Right cardiac atrium (tissue), 5 donors: ENCODE measurements at places on chromosomes 4 and X. TPM values are rescaled to one million over a fixed set of nuclear protein-coding genes. Genes with fewer than 3 reads are reported as not detected.

GRCh38 chr4:2825740-2826139 lies 17.9 kb upstream of the ADD1 start:
- no peak for DNase-seq

- DNase-seq, result no peak
Measured at GRCh38 chrX:31124536-31124935, 52.7 kb upstream of the FTHL17 start.

DNA sequence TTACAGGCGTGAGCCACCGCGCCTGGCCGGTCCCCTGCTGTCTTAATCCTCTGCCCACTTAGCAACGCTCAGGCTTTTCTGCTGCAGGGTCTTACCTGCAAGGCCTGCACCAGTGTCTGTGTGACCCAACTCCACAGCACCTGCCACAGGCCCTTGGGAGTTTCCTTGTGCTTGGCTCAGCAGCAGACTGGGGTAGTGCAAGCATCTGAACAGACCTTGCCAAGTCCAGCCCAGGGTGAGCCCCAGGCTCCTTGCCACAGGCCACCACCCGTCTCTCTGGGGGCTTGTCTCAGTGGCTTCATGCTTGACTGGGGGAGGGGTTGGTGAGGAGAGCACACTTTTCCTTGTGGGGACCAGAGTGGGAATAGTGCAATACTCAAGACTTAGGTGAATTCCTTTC lies 87.0 kb downstream of the FAM193A start:
- DNase-seq, result no peak

- DNase-seq, result no peak
Measured at GRCh38 chrX:41824551-41824950, 98.8 kb downstream of the CASK start.

- no peak for DNase-seq
Measured at GRCh38 chr4:128711361-128711760, 98.1 kb upstream of the JADE1 start.

GRCh38 chrX:41085878-41086626 lies 807 bp downstream of the USP9X start:
- DNase-seq, result peak; percentile 67

DNA sequence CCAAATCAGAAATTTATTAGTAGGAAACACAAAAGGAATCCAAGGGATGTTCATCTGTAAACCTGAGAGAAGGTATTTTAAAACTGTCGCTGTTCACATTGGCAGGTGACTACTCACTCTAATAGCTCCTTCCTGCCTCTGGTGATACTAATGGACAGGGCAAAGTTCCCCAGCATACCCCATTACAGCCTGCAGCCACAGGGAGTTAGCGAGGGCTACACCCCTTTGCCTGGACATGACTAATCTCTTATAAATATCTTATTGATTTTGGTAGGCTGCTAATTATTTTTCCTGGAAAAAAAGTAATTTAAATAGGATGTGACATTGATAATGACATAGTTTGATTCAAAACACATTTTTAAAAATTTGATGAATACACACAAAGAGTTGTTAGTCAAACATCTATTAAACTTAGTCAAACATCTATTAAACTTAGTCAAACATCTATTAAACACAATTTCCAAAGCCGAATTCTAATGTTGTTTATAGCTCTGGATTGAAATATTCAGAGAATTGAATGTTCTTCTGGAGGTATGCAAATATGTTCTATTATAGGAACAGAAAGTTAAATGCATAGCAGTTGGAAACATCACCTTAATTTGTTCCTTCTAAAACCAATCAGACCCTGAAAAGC lies 83.0 kb upstream of the CBR4 start:
- no peak for DNase-seq

DNA sequence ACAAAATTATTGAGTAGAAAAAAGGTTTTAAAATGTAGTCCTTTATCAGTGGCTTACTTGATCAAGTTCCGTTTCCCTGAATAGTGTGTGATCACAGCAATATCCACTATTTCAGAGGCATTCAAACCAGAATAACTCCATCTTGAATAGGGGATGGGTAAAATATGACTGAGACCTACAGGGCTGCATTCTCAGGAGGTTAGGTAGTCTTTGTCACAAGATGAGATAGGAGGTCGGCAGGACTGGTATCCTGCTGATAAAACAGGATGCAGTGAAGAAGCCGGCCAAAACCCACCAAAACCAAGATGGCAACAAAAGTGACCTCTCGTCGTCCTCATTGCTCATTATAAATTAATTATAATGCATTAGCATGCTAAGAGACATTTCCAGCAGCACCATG lies 24.7 kb downstream of the TSPAN6 start:
- no peak for DNase-seq

GRCh38 chrX:120514236-120514635 lies 45.1 kb upstream of the LAMP2 start:
- no peak for DNase-seq

- DNase-seq, result no peak
Measured at GRCh38 chrX:125175991-125176584, 143.6 kb upstream of the TEX13C start.

DNA sequence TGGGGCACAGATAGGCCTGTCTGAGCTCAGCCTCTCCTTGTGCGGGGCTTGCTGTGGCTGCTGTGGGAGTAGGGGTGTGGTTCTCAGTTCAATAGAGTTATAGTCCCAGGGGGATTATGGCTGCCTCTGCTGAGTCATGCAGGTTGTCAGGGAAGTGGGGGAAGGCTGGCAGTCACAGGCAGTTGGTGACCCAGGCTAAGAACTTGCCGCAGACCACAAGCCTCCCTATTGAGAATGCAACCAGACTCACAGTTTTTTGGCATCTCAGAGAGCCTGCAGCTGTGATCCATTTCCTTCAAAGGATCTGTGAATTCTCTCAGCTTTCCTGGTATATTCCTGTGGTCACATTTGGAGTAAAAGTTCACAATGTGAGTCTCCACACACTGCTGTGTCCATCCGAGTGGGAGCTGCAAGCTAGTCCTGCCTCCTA lies 364.9 kb downstream of the ZNF674 start:
- no peak for DNase-seq

GRCh38 chrX:96982161-96982560 lies 98.5 kb downstream of the RPA4 start:
- no peak for DNase-seq

GRCh38 chr4:24657768-24658617 lies 73.6 kb upstream of the DHX15 start:
- peak; percentile 59 for DNase-seq

- DNase-seq, result no peak
Measured at GRCh38 chrX:23344238-23344903, 9.7 kb downstream of the PTCHD1 start.

DNA sequence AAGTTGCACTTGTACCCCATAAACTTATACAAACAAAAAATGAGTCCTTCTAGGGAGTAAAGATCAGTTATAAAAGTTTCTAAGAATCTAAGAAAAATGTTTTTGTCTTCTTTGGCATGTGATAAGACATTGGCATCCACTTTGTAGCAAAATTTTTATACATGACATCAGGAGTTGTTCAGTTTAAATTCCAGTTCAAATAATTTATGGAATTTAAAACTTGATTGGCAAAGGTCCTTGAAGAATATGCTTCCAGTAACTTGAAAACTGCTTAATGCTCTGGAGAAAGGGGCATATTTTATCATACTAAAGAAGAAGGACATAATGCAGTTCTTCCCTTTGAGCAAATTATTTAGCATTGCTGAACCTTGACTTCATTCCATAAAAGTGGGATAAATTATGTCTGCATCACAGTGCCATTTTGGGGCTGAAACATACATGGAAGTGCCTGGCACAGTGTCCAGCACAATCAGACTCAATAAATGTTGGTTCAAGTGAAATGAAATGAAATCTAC lies 163.3 kb upstream of the IL15 start:
- DNase-seq, result no peak

- DNase-seq, result no peak
Measured at GRCh38 chrX:9737363-9737762, 28.3 kb downstream of the GPR143 start.

DNA sequence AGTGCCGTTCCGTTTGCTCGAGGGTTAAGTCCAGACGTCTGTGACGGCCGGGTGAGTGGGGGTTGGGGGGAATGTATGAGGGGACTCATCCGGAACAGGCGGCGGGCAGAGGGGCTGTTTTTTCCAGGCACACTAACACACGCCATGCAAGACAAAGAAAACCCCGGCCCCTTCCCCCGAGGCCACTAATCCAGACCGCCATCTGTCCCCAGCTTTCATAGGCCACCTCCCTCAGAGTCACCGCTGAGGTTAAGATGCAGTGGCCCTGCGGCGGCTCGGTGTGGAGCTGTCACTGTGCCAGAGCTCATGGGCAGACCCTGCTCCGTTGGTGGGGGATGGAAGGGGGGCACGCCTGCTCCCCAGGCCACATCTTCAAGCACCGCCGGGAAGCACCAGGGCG lies 34.1 kb downstream of the SORCS2 start:
- DNase-seq, result no peak

GRCh38 chrX:111728096-111728495 lies 47.1 kb downstream of the ALG13 start:
- DNase-seq, result no peak

- no peak for DNase-seq
Measured at GRCh38 chr4:116880625-116881024, 204.8 kb downstream of the TRAM1L1 start.

- DNase-seq, result no peak
Measured at GRCh38 chrX:10193587-10193986, 36.8 kb downstream of the CLCN4 start.

GRCh38 chrX:115988825-115989224 lies 181.7 kb upstream of the AGTR2 start:
- DNase-seq, result no peak

DNA sequence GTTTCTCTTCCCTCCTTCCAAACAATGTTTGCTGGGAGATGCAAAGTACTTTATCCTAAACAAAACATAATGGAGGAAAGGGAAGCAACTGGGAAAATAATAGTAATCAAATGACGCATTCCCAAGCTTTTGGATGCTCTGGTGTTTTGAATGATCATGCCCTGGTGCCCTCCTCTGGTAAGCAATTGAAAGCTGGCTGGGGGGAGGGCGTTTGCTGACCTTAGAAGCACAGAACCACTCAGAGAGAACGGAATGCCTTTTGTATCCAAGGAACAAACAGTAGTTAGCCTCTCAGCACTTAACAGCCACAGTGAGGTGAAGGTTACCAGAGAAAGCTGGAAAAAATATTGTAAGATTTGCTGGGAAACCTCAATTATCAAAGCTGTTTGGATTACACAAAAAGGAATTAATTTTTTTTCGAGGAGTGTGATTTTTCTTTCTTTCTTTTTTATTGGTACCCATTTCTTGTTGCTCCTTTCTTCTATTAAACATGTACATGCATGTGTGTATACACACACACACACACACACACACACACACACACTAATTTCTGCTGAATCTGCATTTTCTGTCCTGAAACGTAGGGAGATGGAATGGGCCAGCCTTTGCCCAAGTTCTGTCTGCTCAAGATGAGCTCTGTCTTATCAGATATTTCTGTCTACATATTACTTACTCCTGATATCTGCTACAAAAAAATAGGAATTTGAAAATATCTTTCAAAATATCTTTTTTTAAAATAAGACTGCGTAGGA lies 155.8 kb upstream of the IGFBP7 start:
- no peak for DNase-seq

DNA sequence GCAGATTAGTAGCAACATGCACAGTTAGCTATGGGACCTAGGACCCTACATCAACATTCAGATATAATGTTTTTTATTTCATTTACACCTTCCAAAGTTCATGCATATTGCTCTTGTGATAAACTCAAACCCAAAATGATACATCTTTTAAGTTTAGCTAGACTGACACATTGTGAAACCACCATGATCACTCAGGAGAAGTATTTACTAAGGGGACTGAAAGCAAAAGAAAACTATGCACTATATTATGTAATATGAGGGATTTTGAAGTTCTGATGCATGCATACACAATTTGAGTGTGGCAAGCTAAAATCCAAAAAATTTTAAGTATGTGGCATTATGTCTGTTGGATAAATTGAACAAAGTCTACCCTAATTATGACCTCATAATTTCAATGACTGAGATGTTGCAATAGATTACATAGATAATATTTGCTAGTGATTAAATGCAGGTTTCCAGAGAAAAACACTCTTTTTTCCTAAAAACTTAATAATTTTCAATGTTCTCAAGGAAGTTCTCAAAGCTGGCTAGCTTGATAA lies 914.8 kb upstream of the GRIA3 start:
- DNase-seq, result no peak

GRCh38 chr4:38560768-38561558 lies 103.0 kb upstream of the KLF3 start:
- no peak for DNase-seq

DNA sequence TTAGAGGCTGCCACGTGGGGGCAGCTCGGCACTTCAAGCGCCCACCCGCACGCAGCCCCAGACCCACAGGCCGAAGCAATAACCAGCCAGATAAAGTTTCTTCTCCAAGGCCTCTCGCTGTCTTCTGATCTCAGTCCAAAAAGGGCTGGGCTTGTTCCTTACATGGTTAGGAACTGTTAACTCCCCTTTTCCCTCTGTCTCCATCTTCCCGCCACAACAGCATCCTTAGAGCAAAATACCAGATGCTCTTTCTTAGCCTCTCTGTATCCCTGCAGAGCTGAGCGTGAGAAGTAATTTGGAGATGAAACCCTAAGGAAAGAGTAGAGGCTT lies 23.4 kb upstream of the KIAA1210 start:
- DNase-seq, result no peak

GRCh38 chrX:19707246-19707871 lies 180.0 kb downstream of the SH3KBP1 start:
- DNase-seq, result no peak

GRCh38 chrX:317424-318067 lies 1.1 kb downstream of the GTPBP6 start:
- no peak for DNase-seq

- DNase-seq, result no peak
Measured at GRCh38 chr4:177125656-177126055, 184.0 kb upstream of the NEIL3 start.

The PHKA1 gene
- 11.1 TPM for total RNA-seq

The STOX2 gene
- total RNA-seq, result 19.1 TPM

The CFAP47 gene
- not detected for total RNA-seq

The NAA11 gene
- total RNA-seq, result not detected

The TCEAL6 gene
- total RNA-seq, result not detected

The SLC6A14 gene
- not detected for total RNA-seq

The DGAT2L6 gene
- not detected for total RNA-seq

The MAGEA9B gene
- not detected for total RNA-seq

The GPR50 gene
- total RNA-seq, result not detected

The TRIM75 gene
- total RNA-seq, result not detected

The TLR10 gene
- not detected for total RNA-seq

The CLDN22 gene
- not detected for total RNA-seq

The MTNR1A gene
- not detected for total RNA-seq

The ASB9 gene
- 2.0 TPM for total RNA-seq

The HS6ST2 gene
- total RNA-seq, result 0.14 TPM

The CFAP299 gene
- total RNA-seq, result not detected

The MAGEC3 gene
- not detected for total RNA-seq

The SNCA gene
- total RNA-seq, result 6.9 TPM

The ARMCX1 gene
- total RNA-seq, result 35.3 TPM

The RIBC1 gene
- 0.71 TPM for total RNA-seq

The PLP1 gene
- 33.0 TPM for total RNA-seq

The CHRNA9 gene
- not detected for total RNA-seq

The EOLA1 gene
- 26.4 TPM for total RNA-seq

The AMBN gene
- total RNA-seq, result not detected
